ENCODE measurements at places on chromosomes 6 and 20.

- no peak for DNase-seq
Measured at GRCh38 chr6:142802124-142802523, 142.9 kb downstream of the HIVEP2 start.

DNA sequence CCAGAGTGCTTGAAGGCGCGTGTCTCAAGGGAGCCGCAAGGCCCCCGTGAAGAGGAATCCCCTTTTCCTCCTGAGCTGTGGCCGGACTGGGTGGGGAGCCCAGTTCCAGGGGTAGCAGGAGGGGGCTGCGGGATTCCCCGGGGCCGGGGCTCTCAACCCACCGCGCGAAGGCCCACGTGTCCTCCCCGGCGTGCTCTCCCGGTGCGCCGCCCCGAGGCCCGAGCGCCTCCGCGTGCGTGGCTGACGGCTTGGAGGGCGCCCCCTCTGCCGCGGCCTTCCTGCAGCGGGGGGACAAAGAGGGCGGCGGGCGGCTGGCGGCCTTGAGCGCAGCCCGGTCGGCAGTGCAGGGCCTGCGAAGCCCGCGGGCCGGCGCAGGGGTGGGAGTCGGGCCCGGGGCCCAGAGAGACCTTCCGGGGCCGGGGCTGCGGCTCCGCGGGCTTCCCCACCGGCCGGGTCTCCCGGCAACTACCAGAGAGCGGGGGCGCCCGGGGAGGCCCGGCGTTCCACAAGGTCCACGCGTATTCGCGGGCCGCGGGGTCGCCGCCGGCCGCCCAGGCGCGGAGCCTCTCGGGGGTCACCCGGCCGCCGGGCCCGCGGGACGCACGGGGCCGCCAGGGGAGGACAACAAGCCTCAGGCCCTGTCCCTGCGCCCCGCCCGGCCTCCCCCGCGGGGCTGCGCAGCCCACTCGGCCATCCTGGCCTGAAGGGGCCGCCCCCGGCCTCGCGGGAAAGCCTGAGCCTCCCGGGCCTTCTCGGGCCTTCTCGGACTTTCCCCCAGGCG lies at the start of gene FAM217A:
FAM217A (minus strand) TSS at position 447 of the 781 bp plus-strand sequence. CDS start 1,723 bp downstream, outside the sequence.
- no peak for DNase-seq

DNA sequence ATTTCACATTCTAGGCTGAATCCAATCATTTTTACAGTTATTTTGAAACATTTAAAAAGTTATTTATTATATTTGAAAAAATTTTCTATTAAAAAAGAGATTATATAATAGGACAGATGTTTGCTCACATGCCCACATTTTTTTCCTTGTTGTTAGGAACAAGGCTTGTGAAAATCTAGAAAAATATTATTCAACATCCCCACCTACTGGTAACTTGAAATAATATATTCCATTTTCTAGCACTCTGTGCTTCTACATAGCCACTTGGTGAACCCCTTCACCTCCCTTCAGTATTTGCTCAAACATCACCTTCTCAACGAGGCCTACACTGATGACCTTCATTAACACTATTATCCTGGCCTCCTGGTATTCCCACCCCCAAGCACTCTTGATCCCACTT lies 18.3 kb upstream of the GPRC6A start:
- DNase-seq, result no peak

GRCh38 chr6:168828800-168829199 lies 387.8 kb downstream of the SMOC2 start:
- DNase-seq, result no peak

DNA sequence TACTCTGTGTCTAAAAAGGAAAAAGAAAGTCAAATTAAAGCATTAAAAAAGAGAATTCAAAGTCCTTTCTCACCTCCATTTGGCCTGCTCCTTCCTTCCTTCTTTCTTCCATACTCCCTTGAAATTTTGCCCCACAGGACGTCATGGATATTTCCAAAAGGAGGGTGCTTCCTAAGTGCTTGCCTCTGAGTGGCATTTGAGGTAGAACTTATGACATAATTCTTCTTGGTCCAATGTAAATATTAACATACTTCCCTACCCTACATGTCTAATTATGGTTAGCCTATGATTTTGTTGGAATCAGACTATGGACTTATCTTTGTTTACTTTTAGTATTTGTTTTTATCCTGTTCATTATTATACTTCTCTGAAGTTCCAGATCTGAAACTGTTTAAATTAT lies 132.3 kb downstream of the PFDN4 start:
- no peak for DNase-seq

GRCh38 chr20:62142252-62143080 lies 728 bp downstream of the PSMA7 start:
- peak; percentile 23 for DNase-seq

DNA sequence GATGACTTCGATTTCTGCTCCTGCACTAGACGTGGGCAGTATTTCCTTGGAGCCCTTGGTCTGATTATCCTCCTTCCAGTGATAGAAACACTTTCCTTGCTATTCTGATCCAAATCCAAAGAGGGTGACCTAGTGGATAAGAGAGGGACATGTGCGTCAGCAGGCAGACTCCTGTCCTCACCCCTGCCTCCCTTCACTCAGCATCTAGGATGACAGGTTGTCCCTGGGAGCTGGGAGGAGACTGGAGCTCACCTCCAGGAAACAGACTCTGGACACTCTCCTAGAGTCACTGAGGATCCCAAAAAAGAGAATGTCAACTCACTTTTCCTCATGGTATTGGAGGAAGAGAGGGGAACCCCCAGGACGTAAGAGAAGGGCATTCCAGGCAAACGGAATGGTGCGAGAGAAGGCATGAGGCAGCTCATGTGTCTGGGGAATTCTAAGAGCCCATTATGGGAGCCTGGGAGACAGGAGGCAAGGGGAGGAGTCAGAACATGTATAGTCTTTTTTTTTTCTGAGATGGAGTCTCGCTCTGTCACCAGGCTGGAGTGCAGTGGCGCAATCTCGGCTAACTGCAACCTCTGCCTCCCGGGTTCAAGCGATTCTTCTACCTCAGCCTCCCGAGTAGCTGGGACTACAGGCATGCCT lies 2.2 kb downstream of the C20orf173 start:
- DNase-seq, result no peak

DNA sequence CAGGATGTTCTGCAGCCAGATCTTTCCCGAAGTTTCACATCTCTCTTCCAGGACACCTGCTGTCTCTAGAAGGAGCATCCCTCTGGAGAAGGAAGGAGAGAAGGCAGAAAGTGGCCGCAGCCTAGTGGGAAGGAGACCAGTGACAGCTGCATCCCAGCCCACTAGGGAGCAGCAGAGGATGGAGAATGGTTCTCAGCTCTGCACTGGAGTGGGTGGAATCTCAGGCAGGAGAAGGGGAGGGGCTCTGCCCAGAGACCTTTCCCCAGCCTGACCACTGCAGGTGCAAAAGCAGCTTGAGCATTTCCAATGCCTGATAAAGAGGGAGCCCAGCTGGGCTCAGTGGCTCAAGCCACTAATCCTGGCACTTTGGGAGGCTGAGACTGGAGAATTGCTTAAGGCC lies 32.3 kb downstream of the NCR2 start:
- DNase-seq, result no peak

DNA sequence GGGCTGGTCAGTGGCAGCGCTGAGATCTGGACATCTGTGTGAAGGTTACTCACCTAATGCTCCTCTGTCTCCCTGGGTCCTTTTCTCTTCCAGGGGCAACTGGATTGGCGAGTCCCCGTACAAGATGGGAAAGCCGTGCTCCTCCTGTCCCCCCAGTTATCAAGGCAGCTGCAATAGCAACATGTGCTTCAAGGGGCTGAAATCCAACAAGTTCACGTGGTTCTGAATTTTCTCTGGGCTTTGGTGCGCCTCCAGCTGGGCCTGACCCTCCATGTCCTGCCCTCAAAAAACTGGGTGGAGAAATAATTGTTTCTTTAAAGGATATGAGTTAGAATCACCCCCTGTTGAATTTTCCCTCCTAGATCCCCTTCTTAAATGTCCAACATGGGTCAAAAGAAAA lies 4.9 kb upstream of the HNF4A start:
- no peak for DNase-seq

DNA sequence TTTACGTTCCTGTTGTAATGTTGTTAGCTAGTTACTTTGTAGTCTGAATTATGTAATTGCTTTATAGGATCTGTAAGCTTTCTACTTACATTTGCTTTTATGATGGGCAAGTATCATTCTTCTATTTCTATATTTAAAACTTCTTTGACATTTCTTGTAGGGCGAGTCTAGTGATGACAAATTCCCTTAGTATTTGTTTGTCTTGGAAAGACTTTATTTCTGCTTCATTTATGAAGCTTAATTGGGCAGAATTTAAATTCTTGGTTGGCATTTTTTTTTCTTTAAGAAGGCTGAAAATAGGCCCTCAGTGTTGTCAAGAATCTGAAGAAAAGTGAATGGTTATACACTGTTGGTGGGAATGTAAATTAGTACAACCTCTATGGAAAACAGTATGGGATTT lies 506.3 kb downstream of the TENT5A start:
- DNase-seq, result no peak

DNA sequence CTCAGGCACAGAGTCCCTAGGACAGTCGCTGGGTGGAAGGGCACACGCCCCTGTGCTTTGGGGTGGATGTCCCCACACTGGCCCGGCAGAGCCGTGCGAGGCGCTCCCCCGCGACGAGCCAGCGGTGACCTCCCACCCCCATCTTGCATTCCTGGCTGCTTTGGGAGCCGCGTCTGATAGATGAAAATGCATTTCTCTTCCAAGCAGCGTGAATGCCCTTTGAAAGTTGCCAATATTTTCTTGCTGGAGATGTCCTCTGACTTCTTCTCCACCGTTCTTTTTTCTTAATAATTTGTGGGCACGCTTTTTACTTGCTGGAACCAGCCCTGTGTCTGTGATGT lies 29.9 kb downstream of the COL20A1 start:
- no peak for DNase-seq

- no peak for DNase-seq
Measured at GRCh38 chr6:24927985-24928745, 7.6 kb downstream of the RIPOR2 start.

- DNase-seq, result peak; percentile 28
Measured at GRCh38 chr20:23050076-23050838, 785 bp upstream of the THBD start.

DNA sequence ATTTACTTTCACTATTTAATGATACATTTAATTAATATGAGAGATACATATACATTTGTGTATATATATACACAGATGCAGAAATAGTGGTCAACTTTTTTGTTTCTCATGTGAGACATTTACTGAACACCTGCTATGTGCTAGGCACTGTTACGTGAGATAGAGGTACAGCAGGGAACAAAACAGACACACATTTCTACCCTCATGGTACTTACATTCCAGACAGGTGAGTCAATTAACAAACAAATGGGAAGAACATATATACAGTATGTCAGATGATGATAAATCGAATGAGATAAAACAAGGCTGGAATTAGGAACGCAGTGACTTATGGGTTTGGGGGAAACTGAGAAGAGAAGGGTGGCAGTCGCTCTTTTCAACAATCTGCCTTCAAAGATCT lies 5.1 kb downstream of the TFB1M start:
- DNase-seq, result no peak

DNA sequence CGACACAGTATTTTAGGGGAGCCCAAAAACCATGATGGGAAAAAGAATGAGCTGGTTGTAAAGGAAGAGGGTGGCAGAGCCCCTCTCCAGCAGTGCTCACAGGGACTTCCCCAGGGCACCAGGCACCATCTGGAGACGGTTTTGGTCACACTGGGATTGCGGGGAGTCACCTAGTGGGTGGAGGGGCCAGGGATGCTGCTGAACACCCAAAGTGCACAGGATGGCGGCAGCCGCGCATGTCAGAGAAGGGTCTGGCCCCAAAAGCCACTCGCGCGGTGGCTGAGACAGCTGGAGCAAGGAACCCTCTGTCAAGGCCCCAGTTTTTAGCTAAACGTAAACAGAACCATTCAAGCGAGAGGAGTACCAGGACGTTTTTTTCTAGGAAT lies 10.8 kb downstream of the CTSZ start:
- DNase-seq, result no peak

- DNase-seq, result no peak
Measured at GRCh38 chr20:19110881-19111460, 101.5 kb upstream of the SLC24A3 start.

DNA sequence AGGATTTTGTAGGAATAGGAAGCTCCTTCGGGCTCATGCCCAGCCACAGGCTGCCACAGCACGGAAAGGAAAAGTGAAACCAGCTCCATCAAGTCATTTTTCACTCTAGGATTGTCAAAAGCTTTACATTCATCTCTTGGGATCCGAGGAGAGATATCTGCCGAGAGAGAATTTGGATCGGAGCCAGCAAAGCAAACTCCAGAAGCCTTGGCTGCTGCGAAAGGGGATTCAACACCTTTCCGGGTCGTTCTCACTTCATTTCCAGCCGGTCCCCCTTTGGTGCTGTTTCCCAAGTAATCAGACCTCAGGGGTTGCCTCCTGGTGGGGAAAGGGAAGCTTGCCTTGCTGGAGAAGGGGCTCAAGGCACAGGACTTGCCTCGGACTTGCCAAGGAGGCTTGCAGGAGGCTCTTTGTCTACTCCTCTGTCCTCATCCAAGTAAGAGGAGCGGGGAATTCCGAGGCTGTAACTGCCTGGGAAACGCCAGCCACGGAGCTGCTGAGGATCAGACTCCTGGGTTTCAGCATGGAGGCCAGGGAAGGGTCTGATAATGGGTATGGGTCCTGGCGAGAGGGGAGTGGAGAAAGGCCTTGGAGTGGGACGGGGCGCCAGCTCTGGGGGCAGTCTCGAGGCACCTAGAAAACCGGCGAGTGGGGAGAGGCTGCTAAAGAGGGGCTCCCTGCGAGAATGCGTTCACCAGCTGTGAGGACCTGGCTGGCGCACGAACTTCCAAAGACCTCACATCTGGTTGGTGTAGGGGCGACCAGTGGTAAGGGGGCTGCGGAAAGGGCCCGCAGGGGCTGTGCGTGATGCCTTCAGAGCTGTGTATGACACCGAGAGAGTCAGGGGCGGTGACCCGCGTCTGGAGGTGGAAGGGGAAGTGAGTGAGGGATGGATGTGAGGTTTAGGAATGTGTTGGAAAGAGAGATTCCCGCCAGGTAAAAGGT lies 702 bp downstream of the ETV7 start:
- DNase-seq, result peak; percentile 26

DNA sequence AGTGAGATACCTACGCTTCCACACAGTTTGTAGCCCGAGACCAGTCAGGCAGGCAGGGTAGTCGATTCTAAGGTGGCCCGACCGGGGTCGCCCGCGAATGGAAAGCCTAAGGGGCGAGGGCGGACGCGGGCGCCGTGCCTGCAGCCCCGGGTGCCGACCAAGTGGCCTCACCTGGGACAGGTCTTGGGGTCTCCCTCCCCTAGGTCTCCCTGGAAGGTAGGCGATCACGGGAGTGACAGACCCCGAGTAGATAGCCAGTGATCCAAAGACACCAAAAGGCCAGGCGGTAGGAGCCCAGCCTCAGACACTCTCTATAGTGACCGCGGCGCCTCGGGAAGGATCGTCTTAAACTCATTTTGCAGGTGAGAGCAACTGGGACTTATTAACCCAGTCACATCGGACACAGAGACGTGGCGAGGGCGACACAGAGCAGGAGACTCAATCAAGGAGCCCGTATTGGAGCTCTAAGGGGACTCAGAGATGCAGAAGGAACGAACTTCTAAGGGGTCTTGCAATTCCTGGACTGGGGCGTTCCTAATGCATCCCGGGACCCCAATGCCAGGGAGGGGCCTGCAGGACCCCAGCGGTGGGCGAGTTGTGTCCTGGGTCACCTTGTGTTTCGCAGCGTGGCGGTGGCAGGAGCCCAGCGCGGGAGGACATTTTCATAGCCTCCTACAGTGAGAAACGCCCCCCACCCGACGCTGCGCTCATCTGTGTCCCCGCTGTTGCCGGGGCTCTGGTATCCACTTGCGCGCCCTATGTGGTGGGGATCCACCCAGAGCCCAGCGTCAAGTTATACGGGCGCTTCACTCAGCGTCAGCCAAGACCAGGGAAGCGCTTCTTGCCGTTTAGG lies 2.1 kb upstream of the VSX1 start:
- DNase-seq, result no peak
